ENCODE measurements at places on chromosomes 12 and 14. TPM values are rescaled to one million over a fixed set of nuclear protein-coding genes. Genes with fewer than 3 reads are reported as not detected.

Gene KLHL28
- total RNA-seq: 8.6 TPM

Gene CCDC175
- total RNA-seq: 0.09 TPM

Gene CEBPE
- not detected for total RNA-seq

Gene TSPAN8
- total RNA-seq: not detected

Gene TBX3
- 0.07 TPM for total RNA-seq

Gene RASSF8
- 40.6 TPM for total RNA-seq

Gene ARHGAP9
- 3.7 TPM for total RNA-seq

- H3K4me1 ChIP-seq: no peaks in the 10 kb centered on the region
- no peak overlapping the region for H3K4me3 ChIP-seq
- no peak overlapping the region for H3K27ac ChIP-seq
Measured at GRCh38 chr12:46933947-46934346, 108.2 kb upstream of the SLC38A4 start.

GRCh38 chr12:162467-163307 lies 51.3 kb downstream of the SLC6A12 start:
- H3K4me3 ChIP-seq: no peak overlapping the region
- H3K27me3 ChIP-seq: no peaks in the 10 kb centered on the region
- peak; percentile 79 for DNase-seq
- no peaks in the 10 kb centered on the region for H3K4me1 ChIP-seq

- H3K4me3 ChIP-seq: no peak overlapping the region
- H3K4me1 ChIP-seq: no peaks in the 10 kb centered on the region
- H3K27me3 ChIP-seq: no peaks in the 10 kb centered on the region
Measured at GRCh38 chr14:74912111-74912510, 10.9 kb downstream of the RPS6KL1 start.

DNA sequence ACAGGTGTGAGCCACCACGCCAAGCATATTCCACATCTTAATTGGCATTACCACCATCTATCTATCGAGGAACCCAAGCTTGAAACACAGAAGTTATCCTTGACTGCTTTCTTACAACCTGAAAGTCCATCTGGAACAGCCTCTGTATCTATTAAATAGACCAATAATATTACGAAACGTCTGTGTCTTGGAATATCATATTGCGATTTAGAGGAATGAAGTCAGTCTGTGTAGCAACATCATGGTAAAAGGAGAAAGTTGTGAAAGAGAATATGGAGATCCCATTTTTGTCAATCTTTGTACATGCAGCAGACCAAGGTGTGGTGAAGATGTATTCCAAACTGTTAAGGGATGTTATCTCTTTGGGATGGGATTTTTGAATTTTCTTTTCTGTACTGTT lies 25.8 kb upstream of the MAX start:
- no peak overlapping the region for H3K27ac ChIP-seq
- DNase-seq: no peak
- no peak overlapping the region for H3K4me3 ChIP-seq
- H3K27me3 ChIP-seq: no peaks in the 10 kb centered on the region

GRCh38 chr12:80268924-80269749 lies 169.8 kb downstream of the OTOGL start:
- DNase-seq: no peak
- no peak overlapping the region for H3K4me3 ChIP-seq
- no peaks in the 10 kb centered on the region for H3K36me3 ChIP-seq

- no peaks in the 10 kb centered on the region for H3K36me3 ChIP-seq
- no peak overlapping the region for H3K27ac ChIP-seq
- no peak overlapping the region for H3K4me3 ChIP-seq
- no peaks in the 10 kb centered on the region for H3K27me3 ChIP-seq
- DNase-seq: no peak
- no peaks in the 10 kb centered on the region for H3K4me1 ChIP-seq
Measured at GRCh38 chr12:69866698-69867097, 41.7 kb downstream of the MYRFL start.

- H3K4me3 ChIP-seq: no peak overlapping the region
- H3K4me1 ChIP-seq: no peaks in the 10 kb centered on the region
- DNase-seq: no peak
- H3K27me3 ChIP-seq: no peaks in the 10 kb centered on the region
- H3K27ac ChIP-seq: no peak overlapping the region
Measured at GRCh38 chr14:32590157-32590556, 261.1 kb downstream of the AKAP6 start.

- H3K4me1 ChIP-seq: peaks cover 7% of the 10 kb centered on the region
- no peak for DNase-seq
- no peak overlapping the region for H3K27ac ChIP-seq
Measured at GRCh38 chr14:99575043-99576023, 28.7 kb downstream of the CCDC85C start.

DNA sequence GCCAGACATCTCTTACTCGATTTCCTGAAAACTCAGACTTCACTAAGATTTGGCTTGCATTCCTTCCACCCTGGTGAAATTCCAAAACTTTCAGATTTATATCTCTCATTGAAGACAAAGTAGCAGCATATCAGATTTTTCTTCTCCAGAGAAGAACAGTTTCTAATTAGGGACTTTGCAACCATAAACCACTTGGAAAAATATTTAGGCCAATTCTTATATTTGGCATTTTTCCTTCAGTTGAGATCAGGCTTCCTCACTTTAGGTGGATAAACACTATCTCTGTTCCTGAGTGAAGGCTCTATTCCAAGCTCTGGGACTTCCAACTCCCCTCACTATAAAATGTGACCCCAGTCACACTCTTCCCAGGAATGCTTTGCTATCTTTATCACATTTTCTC lies 1434.3 kb upstream of the FLRT2 start:
- no peaks in the 10 kb centered on the region for H3K27me3 ChIP-seq
- H3K4me1 ChIP-seq: 0 out of 2 replicates have a peak, but pooled peaks cover 2% of the 10 kb centered on the region
- peaks cover 9% of the 10 kb centered on the region for H3K36me3 ChIP-seq
- H3K27ac ChIP-seq: no peak overlapping the region
- DNase-seq: no peak
